Left renal pelvis (tissue), 4 donors: ENCODE measurements at places on chromosomes 16 and 17. TPM values are rescaled to one million over a fixed set of nuclear protein-coding genes. Genes with fewer than 3 reads are reported as not detected.
A peak's percentile ranks its signal among the peaks of the same experiment; 100 is the strongest.

DNA sequence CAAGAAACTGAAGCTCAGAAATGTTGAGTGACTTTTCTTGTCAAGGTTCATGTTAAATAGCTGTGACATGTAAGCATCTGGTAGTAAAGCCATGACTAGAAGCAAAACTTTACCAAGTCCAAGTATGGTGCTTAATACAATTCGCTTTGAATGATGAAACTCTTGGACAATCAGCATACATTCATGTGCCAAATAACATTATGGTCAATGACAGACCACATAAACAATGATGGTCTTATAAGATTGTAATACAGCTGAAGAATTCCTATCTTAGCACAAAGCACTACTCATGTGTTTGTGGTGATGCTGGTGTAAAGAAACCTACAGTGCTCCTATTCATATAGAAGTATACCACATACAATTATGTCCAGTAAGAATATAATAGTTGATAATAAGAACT lies 97.1 kb upstream of the RPRML start:
- DNase-seq, result no peak

DNA sequence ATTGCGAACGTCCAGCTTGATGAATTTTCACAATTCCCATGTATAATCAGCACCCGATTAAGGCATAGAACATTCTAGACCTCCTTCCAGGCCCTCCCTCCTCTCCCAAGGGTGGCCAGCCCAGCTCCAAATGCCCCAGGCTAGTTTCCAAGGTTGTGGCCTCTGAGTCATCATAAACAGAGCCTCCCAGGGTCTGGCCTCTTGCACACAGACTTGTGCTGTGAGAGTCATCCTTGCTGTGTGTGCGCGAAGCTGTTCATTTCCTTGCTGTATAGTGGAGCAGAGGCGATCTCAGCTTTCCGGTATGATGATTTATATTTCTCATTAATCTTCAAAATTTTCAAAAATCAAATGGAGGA lies 20.5 kb upstream of the JPH3 start:
- DNase-seq, result no peak

DNA sequence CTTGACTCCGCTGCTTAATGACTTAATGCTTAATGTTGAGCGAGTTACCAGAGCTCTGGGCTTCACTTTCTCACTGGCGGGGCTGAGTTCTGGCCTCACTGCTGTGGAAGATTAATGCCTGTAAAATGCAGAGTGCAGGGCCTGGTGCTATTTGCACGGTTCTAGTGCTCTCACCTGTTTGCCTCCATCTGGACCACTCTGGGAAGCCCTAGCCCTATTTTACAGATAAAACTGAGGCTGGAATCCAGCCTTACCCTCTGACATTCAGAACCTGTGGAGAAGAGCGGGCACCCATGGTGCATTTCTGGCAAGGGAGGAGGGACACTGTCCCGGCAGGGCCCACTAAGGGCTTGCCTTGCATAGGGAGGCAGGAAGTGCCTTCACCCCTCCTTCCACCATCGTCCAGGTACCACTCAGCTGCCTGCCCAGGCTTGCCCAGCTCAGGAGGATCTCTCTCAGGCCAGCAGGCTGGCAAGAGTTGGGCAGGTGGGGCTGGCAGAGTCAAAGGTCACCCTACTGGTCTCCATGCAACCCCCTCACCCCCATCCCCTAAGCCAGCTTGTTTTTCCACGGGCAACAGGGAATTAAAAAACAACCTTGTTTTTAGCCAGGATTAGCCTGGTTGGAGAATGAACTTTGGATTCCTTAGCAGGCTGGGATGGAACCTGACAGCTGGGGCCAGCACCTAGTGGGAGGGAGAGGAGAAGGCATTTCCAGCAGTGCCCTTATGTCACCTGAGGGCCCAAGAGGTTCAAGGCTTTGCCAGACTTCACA lies 4.1 kb upstream of the UBALD1 start:
- DNase-seq, result no peak

DNA sequence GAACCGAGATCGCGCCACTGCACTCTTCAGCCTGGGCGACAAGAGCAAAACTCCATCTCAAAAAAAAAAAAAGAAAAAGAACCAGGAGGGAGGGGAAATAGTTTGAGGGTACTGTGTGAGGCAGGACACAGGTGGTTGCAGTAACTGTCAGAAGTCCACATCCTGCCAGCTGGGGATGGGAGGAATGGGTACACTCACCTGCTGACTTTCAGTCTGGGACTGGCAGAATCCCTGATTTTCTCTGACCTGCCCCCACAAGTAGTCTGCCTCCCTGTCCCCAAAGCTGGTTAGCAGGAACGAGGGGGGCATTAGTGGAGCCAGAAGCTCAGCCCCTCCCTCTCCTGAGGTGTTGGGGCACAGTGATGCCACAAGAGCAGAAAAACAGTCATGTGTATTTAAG lies 7.1 kb upstream of the ARL5C start:
- no peak for DNase-seq

DNA sequence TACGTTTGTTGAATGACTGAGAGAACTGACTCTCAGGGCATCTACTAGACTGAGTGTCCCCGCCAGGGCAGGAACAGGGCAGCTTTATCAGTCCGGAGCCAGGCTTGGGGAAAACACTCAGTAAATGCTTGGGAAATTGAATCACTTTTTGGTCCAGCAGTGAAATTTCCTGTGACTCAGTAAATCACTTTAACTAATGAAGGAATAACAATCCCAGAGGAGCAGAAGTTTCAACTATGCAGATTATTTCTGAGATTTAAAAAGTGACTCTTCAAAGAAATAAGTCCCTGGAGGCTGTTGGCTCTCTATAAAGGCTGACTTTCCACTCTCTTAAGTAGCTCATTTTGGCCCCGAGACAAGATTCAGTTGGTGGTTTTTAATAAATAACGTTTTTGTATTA lies 101.8 kb downstream of the FOXL1 start:
- no peak for DNase-seq

GRCh38 chr17:5610956-5611355 lies 26.6 kb upstream of the NLRP1 start:
- no peak for DNase-seq

DNA sequence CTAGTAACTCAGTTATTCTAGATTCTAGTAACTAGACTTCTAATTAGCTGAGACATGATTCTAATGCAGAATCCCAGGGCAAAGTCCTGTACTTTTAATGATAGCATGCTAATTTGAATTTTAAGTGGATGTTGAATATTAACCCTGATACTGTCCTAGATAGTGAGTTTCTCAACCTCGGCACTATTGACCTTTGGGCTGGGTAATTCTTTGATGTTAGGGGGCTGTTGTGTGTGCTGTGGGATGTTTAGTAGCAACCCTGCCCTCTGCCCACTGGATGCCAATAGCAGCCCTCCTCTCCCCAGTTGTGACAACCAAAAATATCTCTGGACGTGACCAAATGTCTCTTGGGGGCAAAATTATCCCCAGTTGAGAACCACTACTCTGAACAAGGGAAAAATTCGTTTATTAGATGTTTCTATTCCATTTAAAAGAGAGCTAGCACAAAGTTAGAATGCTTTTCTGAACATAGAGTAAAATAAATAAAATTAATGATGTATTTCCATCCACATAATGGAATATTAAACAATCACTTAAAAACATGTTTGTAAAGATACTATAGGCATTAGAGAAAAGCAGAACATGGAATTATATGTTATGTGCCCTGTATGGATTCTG lies 30.2 kb downstream of the SALL1 start:
- no peak for DNase-seq

The UTS2R gene
- 0.24 TPM for polyA plus RNA-seq

DNA sequence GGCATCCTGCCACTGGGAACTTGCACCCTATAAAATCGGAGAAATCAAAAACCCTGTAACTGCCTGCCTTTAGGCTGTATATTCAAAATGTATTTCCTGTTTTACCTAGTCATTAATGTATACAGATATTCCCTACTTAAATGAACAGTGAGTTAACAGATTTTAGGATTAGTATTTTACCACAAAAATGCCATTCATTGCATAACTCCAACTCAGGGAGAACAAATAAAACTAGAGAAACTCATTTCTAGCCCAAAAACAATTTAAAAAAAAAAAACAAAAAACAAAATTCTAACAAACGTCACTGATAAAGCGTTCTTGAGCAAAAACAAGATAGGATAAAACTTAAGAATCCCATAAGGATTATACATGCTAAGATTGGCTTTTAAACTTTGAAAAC lies 3.7 kb upstream of the DHX33 start:
- DNase-seq, result no peak

DNA sequence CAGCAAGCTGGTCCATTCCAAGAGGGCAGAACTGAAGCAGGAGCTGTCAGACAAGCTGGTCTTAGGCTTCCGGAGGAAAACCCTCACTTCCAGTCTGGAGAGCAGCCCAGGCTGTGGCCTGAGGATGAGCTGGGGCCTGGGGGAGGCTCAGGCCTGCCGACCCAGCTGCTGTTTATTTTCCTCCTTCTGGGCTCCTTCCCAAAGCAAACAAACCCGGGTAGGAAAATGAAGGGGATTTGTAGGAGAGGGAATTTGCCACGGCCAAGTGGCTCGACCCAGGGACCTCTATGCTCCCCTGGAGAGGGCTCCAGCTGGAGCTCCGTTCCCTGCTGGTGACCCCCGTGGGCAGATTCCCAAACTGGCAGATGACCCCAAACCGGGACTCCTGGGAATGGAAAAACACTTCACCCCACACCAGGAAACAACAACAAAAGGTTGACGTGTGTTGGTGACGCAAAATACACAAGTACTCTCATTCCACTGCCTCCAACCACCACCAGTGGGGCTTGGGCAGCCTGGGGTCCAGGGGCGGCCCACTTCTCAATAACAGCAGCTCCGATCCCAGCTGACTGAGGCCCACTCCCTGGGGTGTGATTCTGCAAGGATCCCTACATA lies 8.8 kb downstream of the JUP start:
- no peak for DNase-seq

- DNase-seq, result no peak
These were observed 24.2 kb downstream of the WNT3 start for GRCh38 chr17:46794318-46794717.

The CLEC19A gene
- polyA plus RNA-seq, result 0.08 TPM

DNA sequence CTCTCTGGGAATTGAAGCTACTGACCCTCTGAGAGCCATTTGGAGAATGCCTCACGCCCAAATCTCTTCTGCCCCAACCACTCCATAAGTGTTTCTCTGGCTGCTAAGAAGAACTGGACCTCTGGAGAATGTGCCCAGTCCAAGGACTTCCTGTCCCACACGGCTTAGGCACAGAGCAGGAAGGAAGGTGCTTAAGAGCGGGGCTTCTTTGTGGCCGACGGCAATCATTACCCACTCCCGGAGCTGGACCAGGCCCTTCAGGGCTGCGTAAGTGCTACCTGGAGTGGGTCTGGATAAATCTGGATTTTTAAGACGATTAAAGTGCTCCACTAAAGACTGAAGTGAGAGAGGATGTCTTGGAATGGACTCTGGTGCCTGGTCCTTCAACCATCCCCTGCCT lies 1.8 kb downstream of the CCDC42 start:
- no peak for DNase-seq

GRCh38 chr16:77171745-77172635 lies 19.0 kb upstream of the MON1B start:
- DNase-seq, result peak; percentile 49

- DNase-seq, result no peak
These were observed 134.7 kb downstream of the PMP22 start for GRCh38 chr17:15130426-15130825.

DNA sequence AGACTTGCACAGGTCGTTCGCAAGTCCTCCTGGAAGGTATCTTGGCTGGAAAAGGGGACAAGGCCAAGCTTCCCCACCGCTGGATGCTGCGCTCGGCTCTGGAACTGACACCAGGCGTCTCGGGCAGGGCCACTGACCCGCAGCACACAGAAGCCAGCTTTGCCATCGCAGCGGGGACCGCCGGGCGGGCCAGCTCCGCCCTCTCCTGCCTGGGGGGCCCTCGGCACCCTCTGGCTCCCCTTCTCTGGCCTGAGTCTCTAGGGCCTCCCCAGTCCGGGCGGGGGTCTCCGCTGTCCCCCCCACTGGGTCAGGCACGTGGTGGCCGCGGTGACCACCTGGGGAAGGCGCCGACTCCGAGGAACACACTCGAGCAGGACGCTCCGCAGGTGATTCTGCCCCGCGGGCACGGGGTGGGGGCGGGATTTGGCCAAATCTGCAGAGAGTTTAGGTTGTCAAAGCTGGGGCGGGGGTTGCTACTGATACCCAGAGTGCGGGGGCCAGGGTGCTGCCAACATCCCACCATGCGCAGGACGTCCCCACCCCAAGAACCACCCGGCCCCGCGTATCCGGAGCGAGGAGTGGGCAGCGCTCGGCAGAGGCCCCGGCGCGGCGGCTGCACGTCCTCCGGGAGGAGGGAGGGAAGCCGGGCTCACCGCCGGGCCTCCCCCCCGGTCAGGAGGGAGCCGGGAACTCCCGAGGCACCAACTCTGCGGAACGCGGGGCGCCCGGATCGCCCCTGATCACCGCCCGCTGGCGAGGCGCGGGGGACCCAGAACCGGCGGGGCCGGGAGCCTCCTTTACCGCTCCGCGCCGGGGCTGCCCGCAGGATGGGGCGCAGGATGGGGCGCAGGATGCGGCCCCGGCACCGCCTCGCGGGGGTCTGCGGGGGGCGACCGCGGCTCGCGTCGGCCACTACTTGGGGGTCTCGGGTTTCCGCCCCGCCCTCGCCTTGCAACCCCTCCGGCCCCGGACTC lies 744 bp upstream of the METRNL start:
- DNase-seq, result no peak

DNA sequence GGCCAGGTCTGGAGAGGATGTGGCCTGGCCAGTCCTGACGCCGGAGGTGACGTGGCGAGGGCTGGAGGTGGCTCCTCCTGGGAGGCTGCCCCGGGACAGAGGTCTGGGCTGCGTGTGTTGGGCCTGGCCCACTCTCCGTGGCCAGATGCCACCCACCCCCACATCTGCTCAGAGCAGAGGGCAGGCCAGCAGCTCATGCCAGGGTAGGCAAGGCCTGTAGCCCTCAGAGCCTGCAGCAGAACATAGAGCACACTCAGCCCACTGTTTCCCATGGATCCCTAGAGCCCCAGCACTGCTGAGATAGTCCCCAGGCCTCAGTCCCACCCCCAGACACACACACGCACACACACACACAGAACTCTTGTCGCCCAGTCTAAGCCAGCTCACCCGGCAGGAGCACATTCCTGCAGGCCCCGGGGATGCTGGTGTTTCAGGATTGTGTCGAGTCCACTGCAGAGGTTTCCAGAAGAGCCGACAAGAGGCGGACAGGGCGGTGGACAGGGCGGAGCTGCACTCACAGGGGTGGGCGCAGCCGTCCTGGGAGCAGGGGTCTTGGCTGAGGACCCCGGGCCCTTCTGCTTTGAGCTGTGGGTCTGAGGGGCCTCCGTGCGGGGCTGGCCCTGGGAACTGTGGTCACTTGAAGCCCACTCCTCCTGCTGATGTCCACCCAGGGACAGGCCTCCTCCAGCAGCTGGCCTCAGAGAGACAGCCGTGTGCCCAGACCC lies 33.4 kb downstream of the SOX8 start:
- no peak for DNase-seq
